Glomerular endothelial cell (primary cell): ENCODE measurements at places on chromosomes 2 and 18. TPM values are rescaled to one million over a fixed set of nuclear protein-coding genes. Genes with fewer than 3 reads are reported as not detected.

The KLHL41 gene
- total RNA-seq: 0.18 and 0.87 TPM in 2 replicates

The KYNU gene
- under 0.01 and 4.0 TPM in 2 replicates for total RNA-seq

The FSHR gene
- total RNA-seq: not detected in 2 replicates

The SAP130 gene
- total RNA-seq: 10.7 and 13.8 TPM in 2 replicates

The ANKRD30BL gene
- not detected in 2 replicates for total RNA-seq

The C2orf66 gene
- 0.39 and 1.1 TPM in 2 replicates for total RNA-seq

The SIX3 gene
- not detected in 2 replicates for total RNA-seq

The CCDC74B gene
- 1.2 and 2.2 TPM in 2 replicates for total RNA-seq

The CFAP65 gene
- not detected in 2 replicates for total RNA-seq

The TYW5 gene
- 4.2 and 7.6 TPM in 2 replicates for total RNA-seq

The CCDC148 gene
- 0.35 and 1.2 TPM in 2 replicates for total RNA-seq

The LANCL1 gene
- 22.9 and 27.8 TPM in 2 replicates for total RNA-seq

The RBM44 gene
- 0.05 and 0.18 TPM in 2 replicates for total RNA-seq

The AGXT gene
- not detected in 2 replicates for total RNA-seq

The GAREM2 gene
- 3.4 and 4.6 TPM in 2 replicates for total RNA-seq

The C2orf72 gene
- 0.29 and 1.5 TPM in 2 replicates for total RNA-seq

The MERTK gene
- 10.3 and 18.8 TPM in 2 replicates for total RNA-seq

The MALL gene
- 94.9 and 197 TPM in 2 replicates for total RNA-seq

The TMEM37 gene
- total RNA-seq: 2.2 and 5.5 TPM in 2 replicates

The DPY30 gene
- 61.7 and 68.7 TPM in 2 replicates for total RNA-seq

The CD8A gene
- total RNA-seq: not detected in 2 replicates

The NYAP2 gene
- not detected in 2 replicates for total RNA-seq

The SULT6B1 gene
- not detected in 2 replicates for total RNA-seq

The PDE11A gene
- 0.48 TPM in 1 of 2 replicates, not detected in the other for total RNA-seq

The IRS1 gene
- total RNA-seq: 4.0 and 4.1 TPM in 2 replicates

The KCNK3 gene
- total RNA-seq: 0.53 and 1.3 TPM in 2 replicates

The PMS1 gene
- 10.8 and 19.5 TPM in 2 replicates for total RNA-seq

The DES gene
- total RNA-seq: not detected in 2 replicates

The TTL gene
- total RNA-seq: 40.4 and 44.1 TPM in 2 replicates

The FAM237A gene
- total RNA-seq: not detected in 2 replicates

The MEMO1 gene
- 34.7 and 67.9 TPM in 2 replicates for total RNA-seq

The ACKR3 gene
- total RNA-seq: 3.6 and 36.8 TPM in 2 replicates

The POTEF gene
- 0.06 TPM in 1 of 2 replicates, not detected in the other for total RNA-seq

The KRTCAP3 gene
- not detected in 2 replicates for total RNA-seq

The HOXD13 gene
- not detected in 2 replicates for total RNA-seq

The KLHL30 gene
- 0.12 TPM in 1 of 2 replicates, not detected in the other for total RNA-seq

The DCDC2C gene
- not detected in 2 replicates for total RNA-seq

The MSTN gene
- not detected in 2 replicates for total RNA-seq

The SERPINB7 gene
- total RNA-seq: 0.58 and 0.82 TPM in 2 replicates

The ADD2 gene
- total RNA-seq: 0.47 and 0.68 TPM in 2 replicates

The LYG1 gene
- total RNA-seq: 1.2 TPM in 1 of 2 replicates, not detected in the other

The ARHGEF4 gene
- 0.24 and 0.58 TPM in 2 replicates for total RNA-seq

The RAB27B gene
- 0.15 and 0.99 TPM in 2 replicates for total RNA-seq

The ERBB4 gene
- total RNA-seq: 0.05 and 0.18 TPM in 2 replicates

The AQP12B gene
- not detected in 2 replicates for total RNA-seq

The POMC gene
- 0.58 and 2.8 TPM in 2 replicates for total RNA-seq

The CNRIP1 gene
- 44.5 and 50.6 TPM in 2 replicates for total RNA-seq

The RGPD8 gene
- 4.6 and 7.3 TPM in 2 replicates for total RNA-seq
